ENCODE measurements at places on chromosomes 4 and X. TPM values are rescaled to one million over a fixed set of nuclear protein-coding genes. Genes with fewer than 3 reads are reported as not detected.

GRCh38 chr4:76626686-76627465, 191.8 kb downstream of the SHROOM3 start:
- DNase-seq: no peak

DNA sequence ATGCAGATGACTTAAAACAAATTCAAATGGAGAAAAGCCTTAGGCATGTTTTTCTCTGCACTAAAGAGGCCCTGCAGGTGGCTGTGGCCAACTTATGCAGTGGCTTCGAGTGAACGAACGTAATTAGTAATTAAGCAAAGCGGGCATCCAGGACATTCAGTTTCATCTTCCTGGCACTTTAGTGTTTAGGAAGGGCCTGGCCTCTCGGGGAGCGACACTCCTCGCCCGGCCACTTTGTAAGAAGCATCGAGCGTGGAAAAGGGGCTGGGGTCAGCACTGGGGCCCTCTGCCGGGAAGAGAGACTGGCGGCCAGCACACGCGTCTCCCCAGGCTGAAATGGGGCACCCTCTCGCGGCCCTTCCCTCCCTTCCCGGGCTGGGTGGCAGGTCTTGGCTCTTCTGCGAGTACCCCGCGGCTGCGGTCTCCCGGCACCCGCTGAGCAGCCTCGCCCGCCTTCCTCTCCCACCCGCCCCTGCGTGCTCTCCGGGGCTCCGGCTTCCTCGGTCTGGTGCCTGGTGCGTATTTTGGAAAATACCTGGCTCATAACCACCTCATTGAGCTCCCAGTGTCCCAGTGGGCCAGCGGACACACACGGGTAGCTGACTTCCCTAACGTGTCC, 677 bp upstream of the CYP4V2 start:
- DNase-seq: no peak

GRCh38 chr4:56197387-56197786, 189.9 kb downstream of the AASDH start:
- no peak for DNase-seq

DNA sequence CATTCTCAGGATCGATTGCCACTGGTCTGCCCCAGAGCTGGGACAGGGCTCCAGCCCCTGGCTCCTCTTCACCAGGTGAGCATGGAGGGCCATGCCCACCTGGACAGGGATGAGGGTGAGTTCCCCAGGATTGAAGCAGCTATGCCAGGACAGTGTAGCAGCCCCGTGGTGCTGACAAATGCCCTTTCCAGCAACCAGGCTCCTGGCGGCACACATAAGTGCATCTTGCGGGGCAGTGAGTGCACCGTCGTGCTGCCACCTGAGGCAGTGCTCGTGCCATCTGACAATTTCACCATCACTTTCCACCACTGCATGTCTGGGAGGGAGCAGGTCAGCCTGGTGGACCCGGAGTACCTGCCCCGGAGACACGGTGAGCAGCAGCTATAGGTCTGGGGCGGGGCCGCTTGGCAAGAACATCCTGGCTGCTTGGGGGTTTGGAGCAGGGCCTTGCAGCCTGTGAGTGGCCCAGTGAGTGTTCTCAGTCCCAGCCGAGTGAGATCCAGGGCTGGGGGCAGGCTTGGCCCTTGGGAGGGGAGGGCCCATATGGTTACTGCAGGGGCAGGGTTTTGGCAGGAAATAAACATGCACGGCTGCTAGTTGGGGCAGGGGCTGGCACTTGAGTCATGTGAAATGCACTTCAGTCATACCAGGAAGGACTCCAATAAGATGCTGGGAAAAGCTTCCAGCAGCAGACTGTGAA, 6.1 kb downstream of the IL9R start:
- no peak for DNase-seq

GRCh38 chr4:25448379-25449109, 71.5 kb downstream of the ANAPC4 start:
- peak; percentile 62 for DNase-seq

DNA sequence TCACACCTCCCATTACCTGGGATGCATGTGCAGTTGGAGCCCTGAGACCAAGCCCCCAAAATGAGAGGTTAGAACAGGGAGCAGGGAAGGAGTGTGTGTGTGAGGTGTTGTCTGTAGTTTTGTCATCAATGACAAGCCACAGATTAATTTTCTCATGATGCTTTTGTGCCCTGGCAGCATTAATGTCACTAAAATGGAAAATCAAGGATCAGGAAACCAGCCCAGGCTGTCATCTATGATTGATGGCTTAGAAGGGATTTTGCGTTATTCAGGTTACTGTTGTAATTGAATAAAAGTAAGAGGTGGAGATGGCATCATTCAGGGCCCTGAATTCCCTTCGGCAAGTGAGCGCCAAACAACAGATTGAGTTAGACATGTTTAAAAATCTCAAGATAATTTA, 130.5 kb upstream of the C1QTNF7 start:
- DNase-seq: no peak

DNA sequence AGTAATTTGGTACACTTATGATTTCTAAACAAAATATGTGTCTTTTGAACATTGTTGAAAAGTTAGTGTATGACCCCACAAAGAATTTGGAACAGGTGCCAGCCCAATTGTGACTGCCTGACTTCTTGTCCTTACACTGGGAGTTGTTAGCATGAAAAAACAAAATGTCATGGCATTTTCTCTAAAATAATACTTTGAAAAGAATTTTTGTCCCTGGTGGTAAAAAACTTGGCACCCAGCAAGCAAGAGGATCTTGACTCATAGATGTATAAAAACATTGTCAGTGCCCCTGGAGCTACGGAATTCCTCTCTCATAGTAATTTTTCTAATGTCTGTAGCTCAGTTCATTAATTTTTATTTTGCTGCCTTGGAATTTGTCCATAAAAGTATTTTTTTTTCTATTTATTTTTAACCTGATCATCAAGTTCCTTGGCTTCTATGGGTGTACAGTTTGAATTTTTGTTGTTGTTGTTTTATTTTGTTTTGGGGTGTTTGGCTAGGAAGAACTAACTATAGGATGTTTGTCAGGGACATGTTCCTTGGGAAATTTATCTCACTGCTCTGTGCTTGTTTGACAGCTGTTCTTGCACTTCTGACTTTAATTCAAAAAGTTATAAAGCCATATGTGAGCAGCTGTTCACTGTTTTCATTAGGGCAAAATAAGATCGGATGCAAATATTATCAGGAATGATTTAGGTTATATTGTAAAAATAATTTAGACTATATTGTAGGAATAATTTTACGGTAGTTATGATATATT, 95.4 kb upstream of the NUDT6 start:
- DNase-seq: peak; percentile 78

DNA sequence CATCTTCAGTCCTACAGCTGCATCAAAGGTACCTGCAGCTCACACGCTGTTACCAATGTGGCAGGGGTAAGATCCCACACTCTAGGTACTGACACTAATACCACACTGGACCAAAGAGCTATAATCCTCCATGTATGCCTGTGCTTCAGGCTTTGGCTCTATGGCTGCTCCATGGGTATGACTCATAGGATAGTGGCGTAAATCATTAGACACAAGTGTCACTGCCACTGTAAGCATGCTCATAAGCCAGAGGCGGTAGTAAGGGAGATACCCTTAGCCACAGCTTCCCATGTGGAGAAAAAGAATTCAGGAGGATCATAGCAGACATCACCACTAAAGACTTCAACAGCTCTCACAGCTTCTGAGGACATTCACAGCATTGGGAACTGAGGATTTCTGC, 287.5 kb downstream of the ACTRT1 start:
- no peak for DNase-seq

- DNase-seq: no peak
Measured at GRCh38 chr4:3314706-3315260, 22.0 kb downstream of the RGS12 start.

DNA sequence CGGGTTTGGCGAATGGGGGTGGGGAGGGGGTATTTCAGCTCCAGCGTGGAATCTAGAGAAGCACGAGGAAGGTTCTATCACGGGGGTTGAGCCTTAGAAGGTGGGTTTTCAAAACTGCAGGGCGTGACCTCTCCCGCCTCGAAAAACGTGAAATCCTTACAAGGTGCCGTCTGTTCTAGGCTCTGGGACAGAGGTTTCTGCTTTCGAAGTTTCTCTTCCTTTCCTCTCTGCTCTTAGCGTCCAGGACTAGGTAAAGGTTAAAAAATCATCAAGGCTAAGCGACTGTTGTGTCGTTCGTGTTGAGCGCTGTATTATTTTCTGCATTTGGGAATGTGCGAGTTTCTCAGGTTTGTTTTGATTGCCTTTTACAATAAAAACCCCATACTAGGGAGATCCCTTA, 1.1 kb downstream of the FHL1 start:
- no peak for DNase-seq

- no peak for DNase-seq
Measured at GRCh38 chr4:55124322-55125076, 896 bp downstream of the KDR start.

DNA sequence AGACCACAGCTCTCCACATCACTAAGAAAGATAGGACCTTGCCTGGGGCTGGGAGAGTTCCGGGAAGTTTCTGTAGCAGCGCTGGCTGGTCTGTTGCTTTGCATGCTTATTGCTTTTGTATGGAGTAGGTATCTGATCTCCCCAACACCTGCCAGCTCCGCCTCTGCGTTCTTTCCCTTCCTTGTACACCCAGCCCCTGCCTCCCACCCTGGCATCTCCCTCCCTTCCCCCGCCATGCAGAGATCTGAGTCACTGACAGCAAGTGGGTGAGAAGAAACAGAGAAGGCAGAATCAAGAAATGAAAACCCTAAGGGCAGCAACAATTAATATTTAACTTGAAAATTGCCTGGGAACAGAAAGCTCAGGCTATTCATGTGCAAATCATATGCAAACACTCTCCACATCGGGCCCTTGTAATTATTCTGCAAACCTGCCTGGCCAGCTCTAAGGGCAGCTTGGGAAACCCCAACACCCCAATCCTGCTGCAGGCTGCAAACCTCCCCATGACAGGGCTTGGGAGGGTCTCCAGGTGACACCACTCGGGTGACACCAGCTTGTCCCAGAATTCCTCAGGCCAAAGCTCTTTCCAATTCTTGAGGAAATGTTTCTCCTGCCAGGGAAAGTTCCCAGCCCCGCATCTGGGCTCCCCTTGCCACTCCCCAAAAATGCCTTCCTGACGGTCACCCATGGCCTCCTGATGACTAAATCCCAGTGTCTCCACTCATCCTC, 257.2 kb downstream of the FBXW7 start:
- DNase-seq: no peak

DNA sequence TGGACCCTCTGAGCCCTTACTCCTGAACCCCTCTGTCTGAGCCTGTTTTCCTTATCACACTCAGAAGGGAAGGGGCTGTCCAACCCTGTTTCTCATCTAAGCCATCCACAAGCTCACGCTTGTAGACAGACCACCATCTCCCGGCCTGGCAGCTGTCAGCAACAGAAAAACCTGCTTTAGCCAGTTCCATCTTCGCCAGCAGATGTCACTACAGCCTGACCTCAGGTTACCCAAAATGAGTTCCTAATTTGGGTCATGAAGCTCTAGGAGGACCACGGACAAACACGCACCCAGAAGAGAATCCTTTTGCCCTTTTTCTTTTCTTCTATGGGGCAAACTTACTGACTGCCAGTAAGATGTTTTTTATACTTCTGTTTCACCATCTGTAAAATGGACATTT, 445.4 kb downstream of the BCOR start:
- DNase-seq: no peak

- no peak for DNase-seq
Measured at GRCh38 chrX:111265486-111265885, 4.8 kb downstream of the CAPN6 start.

- DNase-seq: no peak
Measured at GRCh38 chrX:46130247-46130646, 415.0 kb downstream of the ZNF674 start.

DNA sequence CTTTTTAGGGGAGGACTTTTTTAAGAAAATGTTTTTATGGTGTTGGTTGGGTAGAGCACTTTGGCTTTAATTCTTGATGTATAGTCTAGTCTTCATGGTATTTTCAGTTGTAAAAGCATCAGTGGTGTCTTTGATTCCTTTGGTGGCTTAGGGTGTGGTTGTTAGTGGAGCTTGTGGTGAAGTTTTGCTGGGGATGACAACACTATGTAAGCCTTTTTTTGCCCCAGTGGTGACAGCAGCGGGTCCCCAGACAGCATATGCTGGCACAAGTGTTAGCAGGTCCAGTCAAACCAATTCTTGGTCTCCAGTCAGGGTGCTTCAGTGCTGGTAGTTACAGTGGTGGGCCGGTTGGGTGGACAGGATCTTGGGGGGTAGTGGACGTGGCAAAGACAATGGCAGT, 52.0 kb downstream of the CHIC1 start:
- no peak for DNase-seq

- no peak for DNase-seq
Measured at GRCh38 chr4:188511431-188511830, 372.2 kb downstream of the TRIML1 start.

GRCh38 chr4:75723163-75724065, 963 bp upstream of the USO1 start:
- DNase-seq: peak; percentile 63

DNA sequence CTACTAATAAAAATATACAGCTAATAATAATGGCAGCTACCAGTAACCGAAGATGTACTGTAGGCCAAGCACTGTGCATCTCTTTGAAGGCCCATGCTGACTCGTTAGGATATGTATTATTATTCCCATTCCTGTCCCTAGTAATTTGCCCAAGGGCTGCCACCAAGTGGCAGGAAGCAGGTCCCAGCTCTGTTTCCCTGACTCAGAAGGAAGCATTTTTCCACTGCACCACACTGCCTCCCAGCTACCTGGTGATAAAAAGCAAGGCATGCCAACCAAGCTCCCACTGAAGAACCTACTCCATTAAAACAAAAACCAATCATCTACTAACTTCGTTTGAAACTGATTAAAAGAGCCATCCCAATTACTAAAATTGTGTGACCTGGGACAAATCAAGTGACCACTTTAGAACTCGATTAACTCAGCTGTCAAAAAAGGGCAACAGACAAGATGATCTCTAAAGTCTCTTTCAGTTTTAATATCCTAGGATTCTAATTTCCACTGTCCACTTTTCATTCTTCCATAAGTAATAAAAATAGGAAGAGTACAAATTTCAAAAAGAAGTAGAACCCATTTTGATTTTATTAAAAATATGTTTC, 24.3 kb upstream of the PGM2 start:
- peak; percentile 75 for DNase-seq

DNA sequence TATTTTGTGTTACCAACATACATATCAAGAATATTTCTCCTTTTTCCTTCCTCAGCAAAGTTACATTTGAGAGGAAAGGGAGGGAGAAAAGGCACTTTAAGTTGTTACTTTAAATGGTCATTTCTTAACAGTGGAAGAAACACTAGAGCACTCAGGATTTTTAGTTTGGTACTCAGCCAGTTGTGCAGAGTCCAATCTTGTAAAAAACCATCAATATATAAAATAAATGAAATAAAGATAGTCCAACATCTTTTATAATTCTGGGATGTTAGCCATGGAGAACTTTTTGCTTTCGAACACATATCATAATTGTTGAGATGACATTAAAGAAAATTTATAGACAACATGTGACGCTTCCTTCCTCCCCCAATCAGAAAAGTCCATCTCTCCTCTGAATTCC, 253.8 kb downstream of the QDPR start:
- no peak for DNase-seq

GRCh38 chr4:185127021-185127925, 15.8 kb upstream of the SLC25A4 start:
- DNase-seq: no peak

- DNase-seq: no peak
Measured at GRCh38 chr4:3332498-3332897, 39.7 kb downstream of the RGS12 start.

Gene DNAJB14
- 54.1 TPM for total RNA-seq

Gene SUPT20HL2
- total RNA-seq: not detected

Gene MAGEB1
- total RNA-seq: not detected

Gene ESX1
- not detected for total RNA-seq

Gene DOCK11
- 19.0 TPM for total RNA-seq

Gene GIMD1
- not detected for total RNA-seq

Gene MND1
- total RNA-seq: 8.5 TPM

Gene MXRA5
- 6.4 TPM for total RNA-seq

Gene EDNRA
- total RNA-seq: 1.3 TPM

Gene ZDHHC15
- total RNA-seq: not detected

Data from HFFc6 (cell line).